ENCODE measurements at places on chromosomes 12 and 14. TPM values are rescaled to one million over a fixed set of nuclear protein-coding genes. Genes with fewer than 3 reads are reported as not detected.

The WNT1 gene
- total RNA-seq = not detected

The GPR65 gene
- total RNA-seq = 3.9 TPM

The A2ML1 gene
- total RNA-seq = 0.27 TPM

GRCh38 chr12:76704693-76705092 is 59.2 kb upstream of the ZDHHC17 start:
- no peak overlapping the region for H3K27ac ChIP-seq
- H3K36me3 ChIP-seq = no peaks in the 10 kb centered on the region
- no peak overlapping the region for H3K4me3 ChIP-seq
- no peak for DNase-seq

GRCh38 chr14:92848887-92849286 is 54.8 kb downstream of the GOLGA5 start:
- no peaks in the 10 kb centered on the region for H3K36me3 ChIP-seq
- no peak overlapping the region for H3K27ac ChIP-seq
- no peak overlapping the region for H3K4me3 ChIP-seq
- no peaks in the 10 kb centered on the region for H3K4me1 ChIP-seq

DNA sequence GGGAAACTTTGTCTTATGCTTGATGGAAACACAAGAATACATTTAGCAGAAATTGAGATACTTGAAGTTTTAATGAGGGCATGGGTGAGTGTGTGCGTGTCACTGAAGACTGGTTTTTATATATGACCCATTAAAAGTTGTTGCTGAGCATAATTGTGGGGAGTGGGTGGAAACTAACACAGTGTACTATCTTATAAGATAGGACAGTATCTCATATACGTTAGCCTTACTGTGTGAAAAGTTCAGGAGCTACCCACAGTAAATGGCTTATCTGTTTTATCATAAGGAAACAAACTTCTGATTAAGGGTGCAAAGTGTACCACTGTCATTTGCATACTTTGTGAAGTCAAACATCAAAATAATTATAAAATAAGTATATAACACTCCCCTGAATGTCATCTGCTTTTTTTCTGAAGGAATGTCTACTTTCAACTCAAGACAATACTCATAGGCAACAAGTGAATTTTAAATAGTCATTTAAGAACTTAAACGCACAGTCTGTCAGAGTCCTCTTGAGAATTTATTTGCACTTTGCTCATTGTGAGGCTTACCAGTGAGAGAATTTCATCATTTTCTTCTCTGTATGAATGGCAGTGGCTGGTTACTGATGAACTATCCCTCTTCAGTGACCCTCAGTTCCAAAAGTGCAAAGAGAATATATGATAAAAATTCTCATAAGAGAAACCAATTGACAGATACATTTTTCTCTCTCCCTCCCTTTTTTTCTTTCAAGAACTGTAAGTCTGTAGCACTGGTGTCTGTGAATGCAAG is 4.2 kb downstream of the PDE3A start:
- peak overlapping the region; percentile 79 for H3K4me3 ChIP-seq
- no peaks in the 10 kb centered on the region for H3K27me3 ChIP-seq
- DNase-seq = no peak
- H3K36me3 ChIP-seq = no peaks in the 10 kb centered on the region

DNA sequence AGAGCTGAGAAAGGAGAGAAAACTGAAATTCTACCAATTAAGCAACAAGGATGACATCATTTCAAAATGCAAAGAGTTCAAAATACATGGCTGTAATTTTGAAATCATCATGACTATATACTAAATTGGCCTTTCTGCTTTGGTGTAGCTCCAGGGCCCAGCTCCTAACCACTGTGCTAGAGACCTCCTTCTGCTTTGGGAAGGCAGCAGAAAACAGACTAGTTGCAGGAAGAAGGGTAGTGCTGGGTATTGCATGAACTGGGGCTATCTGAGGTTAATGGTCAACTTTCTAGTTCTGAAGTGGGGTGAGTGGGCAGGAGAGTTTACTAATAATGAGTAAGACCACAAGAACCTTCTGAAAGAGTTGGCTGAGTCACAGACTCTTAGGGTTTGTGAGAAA is 66.2 kb downstream of the PTGER2 start:
- no peaks in the 10 kb centered on the region for H3K36me3 ChIP-seq
- DNase-seq = no peak
- no peaks in the 10 kb centered on the region for H3K27me3 ChIP-seq

GRCh38 chr12:103930787-103931735 is 851 bp downstream of the HSP90B1 start:
- H3K4me1 ChIP-seq = no peaks in the 10 kb centered on the region
- peak overlapping the region; percentile 65 for H3K27ac ChIP-seq
- peaks cover 3% of the 10 kb centered on the region for H3K36me3 ChIP-seq
- DNase-seq = peak; percentile 76
- H3K27me3 ChIP-seq = no peaks in the 10 kb centered on the region
- H3K4me3 ChIP-seq = peak overlapping the region; percentile 78

All from aorta (tissue), 5 donors.